ENCODE measurements at places on chromosomes 2 and 18. TPM values are rescaled to one million over a fixed set of nuclear protein-coding genes. Genes with fewer than 3 reads are reported as not detected.

The INHA gene
- 0.83 TPM for total RNA-seq

The LRRTM1 gene
- total RNA-seq, result not detected

The CRYBA2 gene
- not detected for total RNA-seq

The IL36G gene
- not detected for total RNA-seq

The SPR gene
- total RNA-seq, result 36.2 TPM

The MLPH gene
- total RNA-seq, result 24.7 TPM

The TGFA gene
- 193 TPM for total RNA-seq
